ENCODE measurements at places on chromosomes 5 and 9. TPM values are rescaled to one million over a fixed set of nuclear protein-coding genes. Genes with fewer than 3 reads are reported as not detected.

EXOC3 gene
- 188 TPM for total RNA-seq

DNA sequence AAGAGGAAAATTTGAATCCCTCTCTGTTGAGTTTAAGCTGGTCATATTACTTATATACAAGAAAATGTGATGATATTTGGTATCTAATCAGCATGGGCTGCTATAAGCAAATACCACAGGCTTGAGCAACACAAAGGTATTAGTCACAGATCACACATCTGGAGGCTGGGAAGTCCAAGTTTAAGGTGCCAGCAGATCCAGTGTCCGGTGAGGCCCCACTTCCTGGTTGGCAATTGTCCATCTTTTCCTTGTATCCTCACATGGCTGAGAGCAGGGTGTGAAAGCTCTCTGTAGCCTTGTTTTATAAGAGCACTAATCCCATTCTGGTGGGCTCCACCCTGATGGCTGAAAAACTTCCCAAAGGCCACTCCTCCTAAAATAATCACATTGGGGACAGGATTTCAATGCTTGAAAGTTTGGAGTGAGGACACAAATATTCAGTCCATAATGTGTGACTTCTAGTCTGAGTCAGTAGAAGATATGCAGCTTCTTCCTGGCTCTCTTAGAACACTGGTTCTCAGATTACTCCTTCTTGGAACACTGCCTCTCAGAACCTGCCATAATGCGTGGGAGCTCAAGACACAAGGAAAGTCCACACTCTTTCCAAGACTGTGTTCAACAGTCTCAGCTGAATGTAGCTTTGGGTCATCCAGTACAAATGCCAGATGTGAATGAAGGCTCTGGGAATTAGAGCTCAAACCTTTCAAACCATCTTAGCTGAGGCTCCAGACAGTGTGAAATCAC lies 124.1 kb downstream of the PRDM9 start:
- H3K36me3 ChIP-seq = no peaks in the 10 kb centered on the region
- no peaks in the 10 kb centered on the region for H3K27me3 ChIP-seq
- DNase-seq = no peak

- H3K27ac ChIP-seq = no peak overlapping the region
- H3K27me3 ChIP-seq = peaks cover 58% of the 10 kb centered on the region
- H3K4me3 ChIP-seq = no peak overlapping the region
- DNase-seq = no peak
- H3K36me3 ChIP-seq = no peaks in the 10 kb centered on the region
- no peaks in the 10 kb centered on the region for H3K4me1 ChIP-seq
These were observed 51.4 kb downstream of the COL5A1 start for GRCh38 chr9:134693011-134693410.

DNA sequence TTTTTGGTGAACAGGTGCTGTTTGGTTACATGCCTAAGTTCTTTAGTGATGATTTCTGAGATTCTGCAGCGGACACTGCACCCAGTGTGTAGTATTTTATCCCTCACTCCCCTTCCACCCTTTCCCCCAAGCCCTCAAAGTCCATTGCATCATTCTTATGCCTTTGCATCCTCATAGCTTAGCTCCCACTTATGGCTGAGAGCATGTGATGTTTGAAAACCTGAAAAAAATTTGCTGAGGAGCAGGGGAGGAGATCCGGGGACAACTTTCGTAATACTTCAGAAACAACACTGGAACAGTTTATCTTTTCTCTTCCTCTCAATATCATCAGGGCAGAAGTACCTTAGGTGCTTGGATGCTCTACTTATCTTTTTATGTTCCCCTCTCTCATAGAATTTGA lies 226.4 kb downstream of the ADAMTS6 start:
- no peaks in the 10 kb centered on the region for H3K4me1 ChIP-seq
- no peak overlapping the region for H3K4me3 ChIP-seq
- H3K27ac ChIP-seq = no peak overlapping the region
- no peaks in the 10 kb centered on the region for H3K36me3 ChIP-seq
- DNase-seq = no peak

SH2D3C gene
- total RNA-seq = 0.79 TPM

MLANA gene
- not detected for total RNA-seq

GRCh38 chr9:71690689-71691435 lies 77.5 kb downstream of the CEMIP2 start:
- H3K27me3 ChIP-seq = no peaks in the 10 kb centered on the region
- no peak overlapping the region for H3K4me3 ChIP-seq
- H3K36me3 ChIP-seq = peaks cover 46% of the 10 kb centered on the region
- peaks cover 49% of the 10 kb centered on the region for H3K4me1 ChIP-seq
- H3K27ac ChIP-seq = peak overlapping the region; percentile 77
- peak; percentile 82 for DNase-seq

Data from PC-9 (cell line).